Activated T-helper 1 cell treated with anti-CD3 and anti-CD28 coated beads, Interleukin-2, amount 50 U/mL, for 16 hours (primary cell): ENCODE measurements at places on chromosomes 5 and 9.

GRCh38 chr5:66406761-66407336 is 189.3 kb upstream of the MAST4 start:
- no peak for DNase-seq

DNA sequence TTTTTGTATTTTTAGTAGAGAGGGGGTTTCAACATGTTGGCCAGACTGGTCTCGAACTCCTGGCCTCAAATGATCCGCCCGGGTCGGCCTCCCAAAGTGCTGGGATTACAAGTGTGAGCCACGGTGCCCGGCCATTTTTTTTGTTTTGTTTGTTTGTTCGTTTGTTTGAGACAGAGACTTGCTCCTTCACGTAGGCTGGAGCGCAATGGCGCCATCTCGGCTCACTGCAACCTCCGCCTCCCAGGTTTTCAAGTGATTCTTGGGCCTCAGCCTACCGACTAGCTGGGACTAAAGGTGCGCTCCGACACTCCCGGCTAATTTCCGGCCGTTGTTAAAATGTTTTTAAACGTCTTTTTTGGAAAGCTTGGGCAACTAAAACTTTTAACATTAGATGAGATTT is 54.0 kb downstream of the SHOC1 start:
- DNase-seq, result no peak

- DNase-seq, result no peak
These were observed 41.2 kb downstream of the THBS4 start for GRCh38 chr5:80076131-80077050.

DNA sequence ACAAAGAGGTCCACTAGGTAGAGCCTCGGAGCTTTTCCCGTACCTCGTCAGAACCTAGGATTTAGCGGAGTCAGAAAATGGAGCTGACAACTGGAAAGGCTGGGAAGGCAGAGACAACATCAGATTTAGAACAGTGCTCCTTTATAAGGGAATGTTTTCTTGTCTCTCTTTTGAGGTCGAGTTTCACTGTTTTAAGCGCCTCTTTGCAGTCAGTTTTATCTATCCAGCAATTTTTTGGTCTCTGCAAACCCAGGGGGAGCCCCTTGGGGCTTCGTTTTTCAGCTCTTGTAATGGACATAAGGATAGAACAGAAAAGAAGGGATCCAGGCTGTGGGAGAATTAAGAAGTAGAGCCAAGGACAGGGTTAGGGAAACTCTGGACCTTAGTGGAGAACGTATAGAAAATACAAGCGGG is 80.5 kb downstream of the FNBP1 start:
- DNase-seq, result no peak

GRCh38 chr5:520850-521226 is 3.4 kb downstream of the SLC9A3 start:
- DNase-seq, result no peak

- no peak for DNase-seq
These were observed 25.3 kb downstream of the EFCAB9 start for GRCh38 chr5:172219296-172219695.

GRCh38 chr5:135824541-135825041 is 9.9 kb upstream of the SLC25A48 start:
- no peak for DNase-seq

DNA sequence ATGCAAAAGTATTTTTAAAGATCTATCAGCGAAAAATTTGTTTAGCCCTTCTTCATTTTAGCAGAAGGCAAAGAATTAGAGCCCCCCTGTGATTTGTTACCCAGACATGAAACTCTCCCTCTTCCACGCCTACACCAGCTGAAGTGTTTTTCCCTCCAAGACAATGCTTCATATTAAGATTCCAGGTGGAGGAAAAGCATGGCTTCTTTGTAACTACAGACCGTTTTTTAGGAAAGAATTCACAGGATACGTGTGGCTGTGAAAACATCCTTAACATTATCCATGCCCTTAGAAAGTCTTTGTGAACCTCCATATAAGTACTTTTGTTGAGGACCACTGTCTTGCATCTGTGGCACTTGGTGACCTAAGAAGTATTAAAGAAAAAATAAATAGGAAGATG is 121.8 kb upstream of the MTAP start:
- DNase-seq, result no peak

DNA sequence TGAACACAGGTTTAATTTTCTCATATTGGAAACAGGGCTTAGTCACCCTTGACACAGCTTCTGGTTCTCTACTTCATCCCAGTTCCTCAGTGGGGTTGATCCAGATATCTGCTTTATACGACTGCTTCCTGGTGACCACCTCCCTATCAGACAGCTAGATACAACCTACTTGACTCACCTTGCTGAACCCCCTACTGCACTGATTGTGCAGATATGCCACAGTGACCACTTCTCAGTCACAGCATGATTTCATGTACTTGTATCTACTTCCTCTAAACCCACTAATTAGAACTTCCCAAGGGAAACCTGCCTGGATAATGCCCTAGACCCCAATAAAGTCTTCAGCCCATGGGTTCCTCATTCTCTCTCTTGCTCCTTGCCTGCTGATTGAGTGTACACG is 18.4 kb upstream of the RFK start:
- no peak for DNase-seq

GRCh38 chr9:94031380-94031779 is 52.9 kb upstream of the PTPDC1 start:
- DNase-seq, result no peak

- no peak for DNase-seq
These were observed 113.3 kb upstream of the LHFPL2 start for GRCh38 chr5:78761840-78762239.

GRCh38 chr9:116389541-116390302 is 236.1 kb downstream of the PAPPA start:
- DNase-seq, result no peak

DNA sequence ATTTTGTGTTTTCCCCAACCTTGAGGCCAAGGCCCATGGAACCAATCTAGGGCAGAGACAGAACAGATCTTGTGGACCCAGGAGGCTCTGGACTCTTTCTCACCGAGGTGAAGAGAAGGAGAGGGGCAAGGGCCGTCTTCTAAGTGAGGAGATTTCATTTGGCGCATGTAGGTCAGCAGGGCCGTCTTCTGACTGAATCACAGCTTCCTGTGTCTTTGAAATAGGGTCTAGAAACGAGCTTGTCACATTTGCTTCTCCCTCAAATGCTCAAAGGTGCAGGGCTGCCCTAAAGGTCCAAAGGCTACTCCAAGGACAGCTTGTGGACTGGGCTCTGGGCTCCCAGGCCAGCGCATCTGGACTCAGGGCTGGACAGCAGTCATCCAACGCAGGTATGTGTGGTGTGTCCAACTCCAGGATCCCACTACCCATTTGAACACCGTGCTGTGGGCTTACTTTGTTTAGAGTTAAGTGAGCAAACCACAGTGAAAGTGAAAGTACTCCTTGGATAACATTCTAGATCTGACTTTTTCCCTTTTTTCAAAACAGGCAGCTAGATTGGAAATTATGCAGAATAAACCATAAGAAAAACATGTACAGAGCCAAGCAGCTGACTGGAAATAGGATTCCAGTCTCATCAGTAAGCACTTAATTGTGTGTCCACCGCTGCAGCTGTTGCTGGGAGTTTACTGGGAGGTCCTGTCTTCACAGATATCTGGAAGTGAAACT is 357.0 kb downstream of the GADD45G start:
- no peak for DNase-seq

GRCh38 chr9:68546596-68547390 is 6.1 kb upstream of the TMEM252 start:
- no peak for DNase-seq

GRCh38 chr9:137178939-137179630 is 7.2 kb upstream of the TMEM210 start:
- DNase-seq, result no peak

DNA sequence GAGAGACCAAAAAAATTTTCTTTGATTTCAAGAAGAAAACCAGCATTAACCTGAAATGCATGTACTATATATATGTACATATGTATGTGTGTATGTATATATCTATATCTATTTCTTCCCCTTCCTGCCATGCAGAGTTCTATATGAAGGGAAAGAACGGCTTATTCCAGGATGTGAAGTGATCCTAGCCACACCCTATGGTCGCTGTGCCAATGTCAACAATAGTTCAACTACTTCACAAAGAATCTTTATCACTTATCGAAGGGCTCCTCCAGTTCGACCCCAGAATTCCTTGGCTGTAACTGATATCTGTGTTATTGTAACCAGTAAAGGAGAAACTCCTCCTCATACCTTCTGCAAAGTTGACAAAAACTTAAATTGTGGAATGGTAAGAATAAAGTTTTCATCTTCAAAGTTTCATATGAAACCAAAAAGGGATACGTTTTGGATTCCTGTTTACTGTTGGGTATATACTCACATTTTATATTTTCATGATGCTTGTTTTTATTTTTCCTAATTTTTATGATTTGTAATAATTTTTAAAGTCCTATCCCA is 56.2 kb downstream of the DENND4C start:
- no peak for DNase-seq

GRCh38 chr5:179731791-179732411 is 721 bp upstream of the MAML1 start:
- no peak for DNase-seq

- no peak for DNase-seq
These were observed 5.4 kb downstream of the ELL2 start for GRCh38 chr5:95956021-95956899.
